ENCODE measurements at places on chromosomes 5 and 9. TPM values are rescaled to one million over a fixed set of nuclear protein-coding genes. Genes with fewer than 3 reads are reported as not detected.

GRCh38 chr9:76365028-76365427 is 29.2 kb downstream of the RFK start:
- no peak for DNase-seq

- DNase-seq: no peak
Measured at GRCh38 chr5:151258201-151258611, 5.2 kb downstream of the GM2A start.

- no peak for DNase-seq
Measured at GRCh38 chr9:113543982-113544303, 80.4 kb downstream of the RGS3 start.

DNA sequence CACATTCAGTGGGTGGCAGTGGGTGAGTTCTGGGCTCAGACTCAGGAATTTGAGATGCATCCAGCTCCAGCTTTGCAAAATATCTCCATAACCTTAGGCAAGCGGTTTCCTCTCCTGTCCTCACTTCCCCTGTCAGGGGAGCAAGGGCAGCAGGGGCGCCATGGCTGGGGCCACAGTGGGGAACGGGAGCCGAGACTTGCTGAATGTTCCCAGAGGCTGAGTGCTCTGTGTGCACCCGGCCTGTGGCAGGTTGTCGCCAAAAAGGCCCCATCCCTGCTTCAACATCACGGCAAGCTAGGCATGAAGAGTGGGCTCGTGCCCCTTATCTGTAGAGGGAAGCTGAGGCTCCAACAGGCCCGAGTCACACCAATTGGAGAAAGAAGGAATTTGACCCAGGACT is 268.8 kb downstream of the NSG2 start:
- DNase-seq: no peak

DNA sequence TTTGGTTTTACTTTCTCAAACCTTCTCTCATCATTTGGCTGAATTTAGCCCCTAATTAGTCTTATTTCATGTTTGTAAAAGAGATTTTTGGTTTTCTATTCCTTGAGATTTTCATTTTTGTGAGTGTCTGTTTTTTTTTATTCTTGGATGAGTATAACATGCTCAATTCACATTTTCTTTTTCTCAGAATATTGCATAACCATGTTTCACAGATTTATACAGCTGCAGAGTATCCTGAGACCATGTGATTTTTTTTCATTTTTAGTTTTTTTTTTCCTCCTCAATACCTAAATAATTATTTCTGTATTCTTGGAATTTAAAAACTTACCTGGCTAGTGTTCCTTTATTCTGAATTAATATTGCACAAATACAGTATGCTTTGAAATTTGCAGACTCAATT is 361.9 kb downstream of the SEMA5A start:
- DNase-seq: no peak

DNA sequence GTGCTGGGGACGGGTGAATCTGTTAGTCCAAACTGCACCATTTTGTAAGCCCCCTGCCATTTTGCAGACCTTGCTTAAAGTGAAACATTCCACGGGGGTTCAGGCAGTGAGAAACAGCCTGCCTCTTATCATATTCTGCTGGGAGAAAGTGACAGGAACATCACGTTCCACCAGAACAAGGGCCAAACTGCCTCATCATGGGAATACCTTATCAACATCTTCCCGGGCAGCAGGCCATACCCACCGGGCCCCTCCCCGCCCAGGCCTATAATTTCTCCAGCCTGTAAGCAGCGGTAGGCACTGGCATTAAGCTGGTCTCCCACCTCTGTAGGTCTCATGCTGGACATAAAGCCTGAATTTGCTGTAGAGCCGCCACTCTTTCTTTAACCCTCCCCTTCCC is 1.5 kb upstream of the CFAP77 start:
- DNase-seq: no peak

GRCh38 chr9:122364783-122365150 is 6.1 kb upstream of the PTGS1 start:
- DNase-seq: no peak

DNA sequence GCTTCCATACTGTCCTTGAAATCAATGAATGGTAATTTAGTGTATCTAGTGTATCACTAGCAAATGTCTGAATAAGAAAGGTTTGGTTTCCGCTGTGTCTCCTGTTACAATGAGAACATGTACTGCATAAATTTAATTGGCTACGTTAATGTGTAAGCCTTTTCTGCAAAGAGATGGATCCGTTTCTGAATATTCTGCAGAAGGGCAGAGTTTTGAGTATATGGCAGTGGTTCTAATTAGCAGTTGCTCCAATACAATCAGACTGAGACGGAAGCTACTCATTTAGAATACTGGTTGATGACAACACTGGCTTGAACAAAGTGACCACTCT is 555 bp upstream of the PCDHGC4 start:
- DNase-seq: no peak

GRCh38 chr5:77546-77945 is 14.4 kb upstream of the PLEKHG4B start:
- no peak for DNase-seq

GRCh38 chr5:152397581-152397980 is 7.5 kb downstream of the NMUR2 start:
- no peak for DNase-seq

DNA sequence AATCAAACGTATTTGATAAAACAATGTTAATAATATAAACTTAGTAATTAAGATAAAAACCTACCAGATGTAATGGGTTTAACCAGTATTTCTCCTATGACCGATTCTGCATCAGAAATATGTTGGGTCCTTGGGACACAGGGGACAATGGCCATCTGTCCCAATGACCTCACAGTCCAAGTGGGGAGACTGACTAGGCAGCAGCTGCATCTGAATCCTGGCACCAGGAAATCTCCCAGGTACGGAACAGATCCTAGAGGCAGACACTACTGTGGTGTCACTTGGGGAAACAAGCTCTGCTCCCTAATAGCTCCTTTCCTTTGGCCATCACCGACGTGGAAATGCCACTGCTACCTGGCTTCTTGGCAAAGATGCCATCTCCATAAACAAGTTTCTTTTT is 81.8 kb upstream of the SARDH start:
- DNase-seq: no peak

- no peak for DNase-seq
Measured at GRCh38 chr5:92409134-92409533, 1026.0 kb upstream of the ARRDC3 start.

GRCh38 chr9:1514250-1514649 is 464.1 kb downstream of the DMRT2 start:
- no peak for DNase-seq

DNA sequence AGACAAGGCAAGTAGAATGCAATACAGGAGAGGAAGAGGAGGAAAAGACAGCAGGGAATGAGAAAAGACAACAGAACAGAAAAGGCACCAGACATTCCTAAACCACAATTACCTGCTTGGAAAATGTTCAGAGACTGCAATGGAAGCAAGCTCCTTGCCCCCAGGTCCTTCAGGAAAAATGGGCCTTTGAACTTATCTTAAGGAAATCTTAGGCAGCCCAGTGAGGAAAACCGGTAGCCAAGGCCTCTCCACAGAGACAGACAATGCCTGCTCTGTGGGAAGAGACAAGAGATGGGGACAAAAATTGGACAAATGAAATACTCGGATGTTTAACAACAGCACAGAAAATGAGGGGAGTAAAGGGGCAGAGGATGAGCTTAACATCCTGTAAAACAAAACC is 31.2 kb downstream of the HTR4 start:
- DNase-seq: no peak

DNA sequence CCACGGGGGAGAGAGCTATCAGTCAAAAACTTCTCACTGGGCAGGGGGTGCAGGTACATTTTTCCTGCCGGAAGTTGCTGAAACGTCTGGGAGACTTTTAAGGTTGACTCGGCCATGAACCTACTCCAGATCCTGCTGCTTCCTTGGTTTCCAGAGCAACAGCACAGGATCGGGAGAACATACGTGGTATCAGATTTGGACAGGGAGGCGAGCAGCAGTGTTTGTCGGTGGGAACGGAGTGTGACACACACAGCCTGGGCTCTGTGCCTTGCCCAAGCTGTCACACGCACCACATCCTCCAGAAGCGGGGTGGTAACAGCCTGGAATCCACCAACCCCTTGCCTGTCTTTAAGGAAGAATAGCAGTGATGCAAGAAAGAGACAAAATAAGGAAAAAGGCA is 276.5 kb downstream of the SLIT3 start:
- no peak for DNase-seq

GRCh38 chr5:56003179-56003578 is 8.4 kb upstream of the IL6ST start:
- no peak for DNase-seq

DNA sequence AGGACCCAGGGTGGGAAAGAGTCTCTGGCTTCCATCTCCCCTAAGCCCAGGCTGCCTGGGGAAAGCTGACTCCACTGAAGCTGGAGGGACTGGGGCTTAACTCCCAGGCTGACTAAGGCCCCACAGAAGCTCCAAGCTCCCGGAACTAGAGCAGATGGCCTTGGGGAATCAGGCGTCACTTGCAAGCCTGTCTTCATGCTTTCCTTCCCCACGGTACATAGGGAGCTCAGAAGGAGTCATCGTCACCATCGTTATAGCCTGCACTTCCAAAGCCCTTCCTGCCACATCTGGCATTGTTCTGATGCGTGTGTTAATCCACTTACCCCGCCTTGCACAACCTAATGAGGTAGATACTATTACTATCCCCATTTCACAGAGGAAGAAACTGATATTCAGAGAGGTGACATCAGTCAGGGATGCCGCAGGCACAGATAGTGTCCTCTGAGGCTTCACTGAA is 11.5 kb downstream of the AQP3 start:
- DNase-seq: no peak

DNA sequence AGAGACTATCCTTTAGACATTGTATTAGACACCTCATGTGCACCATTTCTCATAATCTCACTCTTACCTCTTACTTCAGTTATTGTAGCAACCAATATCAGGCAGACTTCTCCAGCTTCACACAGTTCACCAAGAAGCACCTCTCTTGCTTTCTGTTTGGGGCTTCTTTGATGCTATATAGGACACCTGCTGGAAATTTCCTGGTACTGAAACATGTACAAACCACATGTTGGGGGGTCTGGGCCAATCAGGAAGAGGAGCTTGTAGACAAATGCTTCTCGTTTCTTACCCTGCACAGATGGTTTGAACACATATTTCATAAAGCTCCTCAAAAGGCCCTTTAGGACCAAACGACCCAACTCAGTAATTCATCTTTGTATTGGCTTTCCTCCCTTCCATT is 212.1 kb downstream of the IZUMO3 start:
- no peak for DNase-seq

- DNase-seq: peak; percentile 70
Measured at GRCh38 chr5:79020861-79021561, 35.9 kb upstream of the ARSB start.

DNA sequence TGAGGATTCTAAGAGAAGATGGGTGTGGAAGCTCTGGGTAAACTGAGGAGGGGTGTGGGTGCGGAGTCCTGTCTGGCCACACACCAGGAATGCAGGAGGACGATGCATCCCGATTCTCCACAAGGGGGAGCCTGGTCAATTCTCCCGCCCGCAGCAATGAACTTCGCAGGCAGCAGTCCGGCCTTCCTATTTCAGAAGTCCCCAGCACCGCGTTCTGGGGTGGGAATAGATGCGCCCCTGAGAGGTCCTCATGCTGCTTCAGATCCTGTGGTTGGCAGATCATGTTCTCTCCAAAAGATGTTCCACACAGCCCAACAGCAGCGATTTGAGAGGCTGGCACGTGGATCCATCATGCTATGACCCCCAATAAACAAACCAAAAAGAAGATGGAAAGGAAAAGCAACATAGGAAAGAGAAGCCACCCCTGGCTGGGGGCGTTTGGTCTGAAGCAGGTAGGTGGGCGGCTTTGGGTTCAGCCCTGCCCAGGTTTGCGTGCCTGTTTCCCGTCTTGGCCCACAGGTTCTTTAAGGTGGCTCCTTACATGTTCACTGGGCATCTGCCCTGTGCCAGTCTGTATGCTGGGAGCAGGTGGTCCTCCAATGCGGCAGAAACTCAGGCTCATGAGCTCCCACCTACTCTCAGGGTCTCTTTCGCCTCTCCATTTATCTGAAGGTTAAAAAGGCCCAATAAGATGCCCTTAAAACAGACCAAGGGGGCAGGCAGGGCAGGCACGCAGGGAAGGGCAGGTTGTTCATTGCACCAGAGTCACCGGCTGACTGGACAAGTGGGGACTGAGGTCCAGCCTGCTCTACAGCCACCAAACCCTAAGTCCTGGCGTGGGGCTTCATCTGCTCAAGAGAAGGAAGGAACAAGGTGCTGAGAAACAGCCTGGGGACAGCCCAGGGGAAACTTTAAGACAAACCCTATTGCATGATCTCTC is 171.6 kb downstream of the PAX5 start:
- peak; percentile 45 for DNase-seq

GRCh38 chr9:70012569-70012968 is 31.1 kb upstream of the MAMDC2 start:
- DNase-seq: peak; percentile 45

GRCh38 chr9:5326893-5327548 is 12.7 kb downstream of the RLN1 start:
- DNase-seq: no peak

DNA sequence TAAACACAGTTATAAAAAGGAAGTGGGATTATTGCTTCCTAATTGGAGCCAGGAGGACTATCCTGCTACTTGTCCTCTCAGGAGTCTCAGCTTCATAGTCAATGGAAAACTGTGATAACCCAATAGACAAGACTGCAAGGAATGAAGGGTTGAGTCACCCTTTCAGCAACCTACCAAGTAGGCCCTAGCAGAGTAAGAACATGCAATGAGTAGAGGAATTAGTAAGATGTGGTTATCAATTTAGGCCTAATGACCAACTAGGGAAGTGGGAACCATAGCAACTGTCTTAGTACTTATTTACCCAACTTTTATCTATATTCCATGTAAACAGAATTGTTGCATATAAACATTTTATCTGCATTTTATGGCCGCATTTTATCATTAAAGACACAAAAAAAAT is 310.1 kb downstream of the RFX3 start:
- no peak for DNase-seq

The GABRA6 gene
- not detected for total RNA-seq

The NMUR2 gene
- not detected for total RNA-seq

The IRGM gene
- total RNA-seq: not detected

The BTNL8 gene
- total RNA-seq: not detected

The SPEF2 gene
- total RNA-seq: 8.2 TPM

The IL5 gene
- not detected for total RNA-seq

The C5orf58 gene
- total RNA-seq: not detected

The AGTPBP1 gene
- total RNA-seq: 17.9 TPM

The TSTD2 gene
- total RNA-seq: 17.7 TPM

The SYK gene
- total RNA-seq: 0.74 TPM

The CAVIN4 gene
- total RNA-seq: 1.0 TPM

All from SK-MEL-5 (cell line).